ENCODE measurements at places on chromosomes 5 and 9.

DNA sequence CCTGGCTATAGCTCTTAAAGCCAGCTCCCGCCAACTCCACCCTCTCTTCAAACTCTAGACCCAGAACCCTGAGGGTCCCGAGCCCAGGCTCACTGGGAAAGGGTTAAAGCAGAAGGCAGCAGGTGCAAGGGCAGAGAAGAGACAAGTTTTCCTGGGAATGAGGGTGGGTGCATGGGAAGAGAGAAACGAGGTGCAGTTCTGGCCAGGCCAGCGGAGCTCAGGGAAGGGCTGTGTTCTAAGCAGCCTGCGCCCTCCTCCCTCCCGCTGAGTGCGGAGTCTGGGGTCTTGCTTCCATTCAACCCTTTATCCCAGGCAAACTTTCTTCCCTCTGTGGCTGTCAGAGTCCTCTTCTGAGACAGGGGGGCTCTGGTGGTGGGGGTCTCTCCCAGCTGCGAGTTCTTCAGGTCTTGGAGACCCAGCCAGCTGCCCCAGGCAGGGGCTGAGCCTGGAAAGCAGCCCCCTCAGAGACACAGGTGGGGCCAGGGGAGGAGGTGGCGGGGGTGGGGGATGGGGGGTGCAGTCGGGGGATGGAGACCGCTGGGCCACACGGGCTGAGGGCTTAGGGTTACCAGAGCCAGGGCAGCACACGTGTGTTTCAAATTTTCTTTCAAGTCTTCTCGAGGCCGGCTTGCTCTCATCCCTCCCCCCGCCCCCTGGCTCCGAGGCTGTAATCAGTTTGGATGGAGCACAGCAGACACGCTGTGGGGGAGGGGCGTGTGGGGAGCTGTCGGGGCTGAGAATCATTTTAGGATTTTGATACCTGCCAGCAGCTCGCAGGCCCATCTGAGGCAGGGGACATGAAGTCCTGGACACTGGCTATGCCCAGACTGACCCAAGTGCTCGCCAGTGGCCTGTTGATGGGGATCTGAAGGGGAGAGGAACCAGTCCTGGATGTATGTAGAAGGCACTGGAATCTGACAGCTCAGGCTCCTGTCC lies 169.6 kb upstream of the SMIM23 start:
- no peak for DNase-seq

- no peak for DNase-seq
Measured at GRCh38 chr9:114827641-114828302, 21.9 kb upstream of the TNFSF15 start.

GRCh38 chr9:109335121-109335520 lies 14.3 kb upstream of the EPB41L4B start:
- no peak for DNase-seq

DNA sequence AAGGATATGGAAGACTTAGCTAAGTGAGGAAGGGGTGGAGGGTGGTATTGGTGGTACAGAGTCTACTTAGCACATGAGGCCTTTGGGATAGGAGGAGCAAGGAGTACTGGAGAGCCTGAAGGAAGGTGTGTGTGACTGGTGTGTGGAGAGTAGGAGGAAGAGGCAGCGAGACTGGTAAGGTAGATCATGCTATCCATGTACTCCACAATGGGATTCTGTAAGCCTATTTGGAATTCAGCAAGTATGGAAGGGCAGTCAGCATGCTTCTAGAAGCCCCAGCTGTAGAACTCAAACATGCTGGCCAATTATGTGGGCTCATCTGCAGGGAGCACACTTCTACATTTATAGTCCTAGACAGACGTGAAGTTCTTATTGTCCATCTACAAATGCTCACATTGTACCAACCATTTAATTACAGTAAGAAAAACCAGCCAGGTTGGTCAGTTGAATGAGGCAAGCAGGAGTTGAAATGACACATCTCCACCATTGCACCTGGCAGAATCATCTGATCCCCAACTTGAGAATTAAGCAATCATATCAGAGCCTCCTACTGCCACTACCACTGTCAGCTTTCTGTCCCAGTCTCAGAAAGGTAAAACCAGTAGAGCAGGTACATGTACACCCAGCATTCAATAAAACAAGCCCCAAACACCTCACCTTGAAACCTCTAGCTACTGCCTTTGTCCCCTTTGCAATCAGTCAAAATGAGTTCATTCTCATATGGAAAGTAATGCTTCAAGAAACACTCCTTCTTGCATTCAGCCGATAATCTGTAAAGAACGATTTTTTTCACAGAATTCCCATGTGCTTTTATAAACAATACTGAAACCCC lies 60.9 kb upstream of the GLRX start:
- no peak for DNase-seq

DNA sequence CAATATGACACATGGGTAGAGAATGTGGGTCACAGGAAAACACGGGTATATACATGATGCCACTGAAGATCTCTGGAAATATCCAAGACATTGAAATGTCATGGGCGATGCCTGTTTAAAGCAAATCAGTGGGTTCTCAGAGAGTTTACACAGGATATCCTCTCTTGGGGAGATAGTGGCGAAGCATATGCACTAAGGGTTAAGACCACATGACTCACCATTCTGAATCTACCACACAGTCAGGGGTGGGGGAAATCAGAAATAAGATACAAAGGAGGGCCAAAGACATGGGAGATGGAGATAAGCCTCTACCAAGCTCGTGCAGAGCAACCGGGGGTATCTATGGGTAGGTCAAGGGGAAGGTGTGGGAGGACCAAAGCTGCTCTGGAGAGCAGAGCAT lies 58.8 kb downstream of the SH3PXD2B start:
- DNase-seq = no peak

DNA sequence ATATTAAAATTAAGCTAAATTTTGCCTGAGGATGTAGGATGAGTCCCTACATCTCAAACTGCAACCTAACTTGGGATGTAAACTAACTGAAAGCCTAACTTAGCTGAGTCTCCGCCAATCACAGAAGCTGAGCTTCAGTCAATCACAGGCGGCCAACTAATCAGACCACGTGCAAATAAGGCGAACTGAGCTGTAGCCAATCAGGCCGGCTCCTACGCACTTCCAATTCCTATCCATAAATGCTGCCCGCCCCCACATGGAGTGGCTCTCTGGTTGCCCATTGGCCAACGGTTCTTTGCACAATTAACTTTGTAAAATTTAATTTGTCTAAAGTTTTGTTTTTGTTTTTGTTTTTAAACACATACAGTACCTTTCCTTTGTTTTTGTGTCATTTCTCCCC lies 13.9 kb upstream of the GPX8 start:
- DNase-seq = no peak

All from HAP-1 (cell line).